ENCODE measurements at places on chromosomes 16 and 17. TPM values are rescaled to one million over a fixed set of nuclear protein-coding genes. Genes with fewer than 3 reads are reported as not detected.

The TMC7 gene
- total RNA-seq, result 0.33 TPM

The HAP1 gene
- total RNA-seq, result 0.52 TPM

DNA sequence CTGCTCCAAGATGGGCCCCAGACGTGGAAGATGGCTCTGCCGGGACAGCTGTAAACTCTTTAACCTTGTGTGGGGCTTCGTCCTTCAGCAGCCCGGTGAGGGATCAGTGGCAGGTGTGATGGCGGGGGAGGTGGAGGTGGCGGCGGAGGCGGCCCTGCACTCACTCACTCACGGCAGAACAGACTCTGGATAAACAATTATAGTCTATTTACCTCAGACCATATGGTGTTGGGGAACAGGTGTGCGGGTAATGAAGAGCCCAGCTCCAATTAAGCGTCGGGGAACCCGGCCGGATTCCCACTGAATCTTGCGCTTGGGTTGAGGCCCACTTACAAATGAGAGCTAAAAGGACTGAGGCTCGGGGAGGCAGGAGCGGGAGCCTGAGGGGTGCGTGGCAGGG lies 104.3 kb upstream of the SDK2 start:
- H3K4me3 ChIP-seq, result no peak overlapping the region
- H3K4me1 ChIP-seq, result peaks cover 31% of the 10 kb centered on the region
- peak overlapping the region; percentile 76 for H3K27ac ChIP-seq

DNA sequence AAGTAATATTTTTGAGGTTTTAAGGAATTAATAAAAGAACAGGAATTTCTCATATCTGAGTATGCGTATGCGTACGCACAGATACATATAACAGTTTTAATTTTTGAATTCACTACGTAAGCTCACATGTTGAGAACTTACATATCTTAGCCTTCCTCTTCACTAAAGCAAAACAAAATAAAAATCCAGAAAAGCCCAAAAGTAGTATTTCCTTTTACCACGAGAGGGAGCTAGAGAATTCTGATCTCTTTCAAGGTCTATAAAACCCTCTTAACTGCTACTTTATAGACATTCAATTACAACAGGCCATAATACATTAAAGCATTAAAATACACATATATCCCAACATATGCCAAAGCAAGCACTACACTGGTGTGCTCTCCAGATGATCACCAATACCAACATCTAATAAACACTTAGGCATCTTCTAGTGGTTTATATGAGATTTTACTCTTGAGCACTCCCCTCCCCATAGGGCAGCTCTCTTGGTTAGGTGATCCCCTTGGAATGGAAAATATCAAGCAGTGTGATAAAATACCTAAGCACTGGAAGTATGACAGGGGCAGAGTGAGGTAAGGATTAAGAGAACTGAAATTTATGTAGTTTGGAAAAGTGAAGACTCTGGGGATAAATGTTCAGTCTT lies 94.0 kb downstream of the SKAP1 start:
- no peak for DNase-seq
- H3K36me3 ChIP-seq, result no peaks in the 10 kb centered on the region
- H3K4me1 ChIP-seq, result no peaks in the 10 kb centered on the region
- no peak overlapping the region for H3K27ac ChIP-seq
- no peak overlapping the region for H3K4me3 ChIP-seq

DNA sequence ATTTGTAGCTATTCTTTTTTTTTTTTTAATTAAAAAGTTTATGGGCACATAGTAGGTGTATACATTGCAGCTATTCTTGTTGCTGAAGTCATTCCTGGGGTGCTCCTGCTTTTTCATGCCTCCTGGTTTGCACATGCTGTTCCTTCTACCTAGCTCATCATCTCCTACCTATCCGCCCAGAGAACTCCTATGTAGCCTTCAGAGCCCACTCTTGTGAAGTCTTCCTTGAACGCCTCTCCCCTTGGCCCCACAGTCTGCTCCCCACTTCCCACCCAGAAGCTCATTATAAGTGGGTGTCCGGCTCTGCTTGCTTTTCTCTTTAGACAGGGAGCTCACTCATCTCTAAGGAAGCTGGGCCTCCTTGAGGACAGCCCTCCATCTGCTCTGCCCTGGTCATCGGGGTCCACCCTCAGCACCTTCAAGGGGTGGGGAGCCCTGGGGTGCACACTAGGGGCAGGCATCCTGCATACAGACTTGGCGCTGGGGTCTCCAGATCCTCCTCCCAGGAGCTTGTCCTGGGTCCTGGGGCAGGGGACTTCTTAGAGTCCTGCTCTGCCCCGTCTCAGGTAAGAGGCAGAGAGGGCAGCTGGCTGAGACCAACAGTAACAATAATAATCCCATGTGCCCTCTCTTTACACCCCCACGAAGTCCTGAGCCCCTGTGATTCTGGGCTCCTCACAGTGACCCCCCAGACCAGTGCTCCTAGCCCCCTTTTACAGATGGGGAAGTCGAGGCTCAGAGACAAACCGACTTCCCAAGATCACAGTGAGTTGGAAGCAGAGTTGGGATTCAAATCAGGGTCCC lies 3.5 kb upstream of the B9D1 start:
- no peak overlapping the region for H3K4me3 ChIP-seq
- no peak overlapping the region for H3K27ac ChIP-seq
- no peak for DNase-seq
- H3K4me1 ChIP-seq, result peaks cover 26% of the 10 kb centered on the region
- H3K27me3 ChIP-seq, result no peaks in the 10 kb centered on the region

GRCh38 chr17:27802033-27802432 lies 1.7 kb upstream of the NOS2 start:
- H3K36me3 ChIP-seq, result no peaks in the 10 kb centered on the region
- no peak for DNase-seq
- no peaks in the 10 kb centered on the region for H3K27me3 ChIP-seq
- H3K27ac ChIP-seq, result no peak overlapping the region
- peaks cover 6% of the 10 kb centered on the region for H3K4me1 ChIP-seq

DNA sequence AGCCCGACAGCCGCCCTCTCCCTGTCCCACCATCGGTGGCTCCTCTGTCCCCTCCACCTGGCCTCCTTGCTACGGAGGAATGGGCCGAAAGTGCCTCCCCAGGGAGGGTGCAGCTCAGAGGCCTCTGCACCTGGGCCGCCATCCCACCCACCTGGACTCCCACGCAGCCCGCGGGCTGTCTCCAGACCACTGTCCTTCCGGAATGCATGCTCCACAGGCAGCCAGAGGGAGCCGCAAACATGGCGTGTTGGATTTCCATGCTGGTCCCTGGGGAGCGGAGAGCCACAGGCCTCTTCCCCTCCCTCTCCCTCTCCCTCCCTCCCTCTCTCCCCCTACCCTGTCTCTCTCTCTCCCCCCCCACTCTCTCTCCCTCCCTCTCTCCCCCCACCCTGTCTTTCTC lies 3.0 kb downstream of the SSTR5 start:
- H3K4me1 ChIP-seq, result peaks cover 32% of the 10 kb centered on the region
- H3K27ac ChIP-seq, result no peak overlapping the region
- H3K27me3 ChIP-seq, result no peaks in the 10 kb centered on the region
- no peak for DNase-seq
- no peaks in the 10 kb centered on the region for H3K36me3 ChIP-seq

DNA sequence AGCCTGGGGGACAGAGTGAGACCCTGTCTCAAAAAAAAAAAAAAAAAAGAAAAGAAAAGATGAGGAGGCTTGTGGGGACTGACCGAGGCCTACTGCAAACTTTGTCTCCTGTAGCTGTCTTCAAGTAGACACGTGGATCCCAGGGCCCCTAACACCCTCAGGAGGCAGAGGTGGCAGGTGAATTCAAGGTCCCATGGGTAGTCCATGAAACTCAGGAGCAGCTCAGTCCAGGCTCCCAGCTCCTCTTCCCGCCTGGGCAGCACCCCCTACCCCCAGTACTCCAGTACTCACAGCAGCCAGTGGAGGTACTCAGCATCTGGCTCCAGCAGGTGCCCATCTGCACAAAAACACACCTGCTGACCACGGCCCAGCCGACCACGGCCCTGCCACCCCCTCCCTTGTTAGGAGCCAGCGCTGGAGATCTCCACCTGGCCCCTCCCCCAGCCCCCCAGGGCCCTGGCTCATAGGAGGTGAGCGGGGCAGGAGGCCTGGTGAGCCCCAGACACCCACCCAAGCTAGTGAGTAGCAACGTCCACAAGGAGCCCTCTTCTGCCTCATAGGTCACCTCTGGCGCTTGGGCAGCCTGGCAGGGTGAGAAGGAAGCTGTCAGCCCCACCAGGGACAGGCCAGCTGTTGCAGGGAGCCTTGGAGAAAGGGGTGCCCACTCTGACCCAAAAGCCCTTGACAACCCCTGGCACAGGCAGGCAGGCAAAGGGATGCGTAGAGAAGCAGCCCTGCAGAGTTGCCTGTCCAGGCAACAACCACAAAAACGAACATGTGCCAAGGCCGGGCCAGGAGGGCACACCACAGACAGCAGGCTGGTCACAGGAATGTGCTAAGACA lies 3.8 kb downstream of the MRPL38 start:
- H3K27me3 ChIP-seq, result no peaks in the 10 kb centered on the region
- no peak overlapping the region for H3K4me3 ChIP-seq
- H3K4me1 ChIP-seq, result peaks cover 27% of the 10 kb centered on the region
- DNase-seq, result no peak
- peaks cover 18% of the 10 kb centered on the region for H3K36me3 ChIP-seq
- no peak overlapping the region for H3K27ac ChIP-seq

DNA sequence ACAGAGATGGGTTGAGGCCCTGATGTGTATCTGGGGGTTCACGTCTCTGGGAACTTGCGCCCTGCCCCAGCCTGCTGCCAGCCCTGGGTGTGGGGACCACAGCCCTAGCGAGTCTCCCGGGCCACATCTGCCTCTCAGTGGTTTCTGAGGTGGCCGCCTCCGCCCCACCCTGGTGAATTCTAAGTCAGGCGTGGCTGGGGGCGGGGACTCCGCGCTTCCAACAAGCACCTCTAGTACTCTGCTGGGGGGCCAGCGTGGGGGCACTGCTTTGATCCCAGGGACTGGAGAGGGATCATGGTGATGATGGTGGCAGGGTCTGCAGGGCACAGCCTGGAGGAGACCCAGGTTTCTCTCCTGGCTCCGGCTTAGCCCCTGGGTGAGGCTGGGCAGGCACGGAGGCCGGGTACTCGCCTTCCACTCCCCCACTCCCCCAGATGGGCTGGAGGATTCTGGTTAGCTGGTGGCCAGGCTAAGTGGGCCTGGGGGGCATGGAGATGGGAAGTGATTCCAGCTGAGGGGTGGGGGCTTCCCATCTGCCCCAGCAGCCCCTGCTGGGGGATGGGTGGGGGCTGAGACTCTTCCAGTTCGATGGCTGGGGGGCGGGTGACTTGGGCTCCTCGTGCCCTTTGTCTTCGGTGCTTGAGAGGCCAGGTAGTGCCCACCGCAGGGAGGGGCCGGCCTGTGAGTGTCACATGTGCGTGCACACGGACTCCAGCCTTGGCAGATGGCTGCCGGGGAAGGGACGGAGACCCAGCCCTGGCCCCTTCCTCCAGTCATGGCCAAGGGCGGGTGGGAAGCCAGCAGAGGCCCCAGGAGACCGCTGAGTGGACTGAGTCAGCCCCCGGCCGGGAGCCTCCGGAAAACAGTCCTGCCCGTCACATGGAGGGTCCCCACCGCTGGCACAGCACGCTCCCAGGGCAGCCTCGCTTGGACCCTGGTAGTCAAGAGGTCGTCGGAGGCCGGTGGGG lies 3.9 kb downstream of the GLIS2 start:
- H3K4me1 ChIP-seq, result peaks cover 89% of the 10 kb centered on the region
- no peak overlapping the region for H3K4me3 ChIP-seq
- H3K27ac ChIP-seq, result no peak overlapping the region
- no peaks in the 10 kb centered on the region for H3K27me3 ChIP-seq
- H3K36me3 ChIP-seq, result no peaks in the 10 kb centered on the region
